ENCODE measurements at places on chromosomes 3 and 15. TPM values are rescaled to one million over a fixed set of nuclear protein-coding genes. Genes with fewer than 3 reads are reported as not detected.
A peak's percentile ranks its signal among the peaks of the same experiment; 100 is the strongest.

Gene LRCH3
- 83.4 TPM for total RNA-seq

Gene DISP2
- 1.5 TPM for total RNA-seq

Gene SQOR
- total RNA-seq = 66.8 TPM

Gene CCR3
- total RNA-seq = 1.3 TPM

Gene PLSCR2
- total RNA-seq = not detected

DNA sequence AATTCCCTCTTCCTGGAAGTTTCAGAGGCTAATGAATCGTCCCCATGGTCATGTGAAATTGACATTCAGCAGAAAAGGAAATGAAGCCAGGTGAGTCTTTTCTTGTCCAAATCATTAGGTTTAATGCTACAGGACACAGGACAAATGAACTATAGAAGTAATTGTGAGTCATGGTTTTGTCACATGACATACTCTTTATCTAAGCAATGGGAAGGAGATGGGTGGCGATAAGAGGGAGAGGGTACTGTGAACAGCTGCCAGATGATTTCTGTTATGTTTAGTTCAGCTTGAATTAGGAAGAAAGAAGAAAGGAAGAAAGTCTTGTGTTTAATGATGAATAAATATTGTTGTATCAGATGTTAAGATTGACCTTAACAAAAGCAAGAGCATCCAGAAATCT lies 515.4 kb upstream of the ZNF717 start:
- no peak overlapping the region for H3K4me3 ChIP-seq
- no peak overlapping the region for H3K27ac ChIP-seq
- DNase-seq = no peak
- H3K27me3 ChIP-seq = no peaks in the 10 kb centered on the region

DNA sequence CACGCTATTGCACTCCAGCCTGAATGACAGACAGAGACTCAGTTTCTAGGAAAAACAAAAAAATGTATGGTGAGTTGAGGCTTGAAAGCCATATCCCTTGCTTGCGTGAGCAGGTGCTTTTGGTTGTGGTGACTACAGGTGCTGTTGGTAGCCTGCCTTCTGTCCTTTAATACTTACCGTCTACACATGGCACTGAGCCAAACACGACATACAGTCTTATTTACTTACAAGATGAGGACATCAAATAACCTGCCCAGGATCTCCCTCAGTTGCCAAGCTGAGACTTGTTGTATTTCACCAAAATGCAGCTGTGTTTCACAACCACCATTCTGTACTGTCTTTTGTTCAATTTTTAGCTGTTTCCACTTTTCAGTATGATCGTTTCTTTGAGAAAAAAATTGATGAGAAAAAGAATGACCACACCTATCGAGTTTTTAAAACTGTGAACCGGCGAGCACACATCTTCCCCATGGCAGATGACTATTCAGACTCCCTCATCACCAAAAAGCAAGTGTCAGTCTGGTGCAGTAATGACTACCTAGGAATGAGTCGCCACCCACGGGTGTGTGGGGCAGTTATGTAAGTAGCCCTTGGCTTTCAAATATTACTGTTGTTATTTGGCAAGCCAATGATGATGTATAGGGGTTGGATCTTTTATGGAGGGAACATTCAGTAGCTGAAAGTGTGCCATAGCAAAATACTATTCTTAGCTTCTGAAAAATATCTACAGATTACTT lies 6.5 kb downstream of the ALAS1 start:
- peaks cover 72% of the 10 kb centered on the region for H3K36me3 ChIP-seq
- no peak for DNase-seq
- H3K4me3 ChIP-seq = no peak overlapping the region
- no peak overlapping the region for H3K27ac ChIP-seq
- no peaks in the 10 kb centered on the region for H3K27me3 ChIP-seq

DNA sequence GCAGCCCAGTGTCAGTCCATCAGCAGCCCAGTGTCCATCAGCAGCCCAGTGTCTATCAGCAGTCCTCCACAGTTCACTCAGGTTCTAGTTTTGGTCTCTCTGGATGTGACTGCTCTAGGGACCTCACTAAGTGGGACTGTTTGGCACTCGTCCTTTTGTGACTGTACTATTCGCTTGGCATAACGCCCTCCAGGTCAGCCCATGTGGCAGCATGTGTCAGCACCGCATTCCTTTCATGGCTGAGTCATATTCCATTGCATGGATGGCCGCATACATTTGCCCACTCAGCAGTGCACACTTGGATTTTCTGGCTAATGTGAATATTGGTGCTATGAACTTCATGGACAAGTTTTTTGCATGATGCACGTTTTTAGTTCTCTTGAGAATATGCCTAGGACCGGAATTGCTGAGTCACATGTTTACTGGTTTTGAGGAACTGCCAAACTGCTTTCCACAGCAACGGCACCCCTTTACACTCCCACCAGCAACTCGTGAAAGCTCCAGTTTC lies 16.4 kb downstream of the CHST13 start:
- peak; percentile 6 for DNase-seq
- no peak overlapping the region for H3K4me3 ChIP-seq
- H3K27me3 ChIP-seq = peaks cover 9% of the 10 kb centered on the region
- no peak overlapping the region for H3K27ac ChIP-seq

- peak; percentile 71 for DNase-seq
- peaks cover 36% of the 10 kb centered on the region for H3K4me1 ChIP-seq
- peak overlapping the region; percentile 88 for H3K27ac ChIP-seq
- peaks cover 12% of the 10 kb centered on the region for H3K27me3 ChIP-seq
These were observed 1.1 kb downstream of the TKT start for GRCh38 chr3:53254509-53255422.

- DNase-seq = no peak
- H3K4me3 ChIP-seq = no peak overlapping the region
- no peak overlapping the region for H3K27ac ChIP-seq
- no peaks in the 10 kb centered on the region for H3K27me3 ChIP-seq
- peaks cover under 1% of the 10 kb centered on the region for H3K4me1 ChIP-seq
These were observed 34.8 kb downstream of the SUMF1 start for GRCh38 chr3:4432259-4432658.

DNA sequence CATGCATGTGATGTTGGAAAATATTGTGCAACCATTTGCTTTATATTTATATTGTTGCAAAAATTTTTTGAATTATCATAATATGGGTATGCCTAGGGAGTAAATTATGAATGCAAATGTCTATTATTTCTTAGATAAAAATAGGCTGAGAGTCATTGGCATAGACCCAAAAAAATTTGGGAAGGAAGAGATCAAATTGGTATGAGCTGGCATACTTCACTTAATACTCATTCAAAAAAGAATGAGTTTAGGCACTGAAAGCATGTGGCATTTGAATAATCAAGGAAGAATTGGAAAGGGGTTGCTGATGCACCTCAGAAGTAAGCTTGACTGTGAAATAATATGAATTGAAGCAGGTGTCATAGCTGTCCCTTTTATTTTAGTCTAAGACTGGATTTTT lies 764.0 kb upstream of the DPPA4 start:
- H3K27me3 ChIP-seq = no peaks in the 10 kb centered on the region
- no peak overlapping the region for H3K27ac ChIP-seq
- H3K4me3 ChIP-seq = no peak overlapping the region
- no peak for DNase-seq

DNA sequence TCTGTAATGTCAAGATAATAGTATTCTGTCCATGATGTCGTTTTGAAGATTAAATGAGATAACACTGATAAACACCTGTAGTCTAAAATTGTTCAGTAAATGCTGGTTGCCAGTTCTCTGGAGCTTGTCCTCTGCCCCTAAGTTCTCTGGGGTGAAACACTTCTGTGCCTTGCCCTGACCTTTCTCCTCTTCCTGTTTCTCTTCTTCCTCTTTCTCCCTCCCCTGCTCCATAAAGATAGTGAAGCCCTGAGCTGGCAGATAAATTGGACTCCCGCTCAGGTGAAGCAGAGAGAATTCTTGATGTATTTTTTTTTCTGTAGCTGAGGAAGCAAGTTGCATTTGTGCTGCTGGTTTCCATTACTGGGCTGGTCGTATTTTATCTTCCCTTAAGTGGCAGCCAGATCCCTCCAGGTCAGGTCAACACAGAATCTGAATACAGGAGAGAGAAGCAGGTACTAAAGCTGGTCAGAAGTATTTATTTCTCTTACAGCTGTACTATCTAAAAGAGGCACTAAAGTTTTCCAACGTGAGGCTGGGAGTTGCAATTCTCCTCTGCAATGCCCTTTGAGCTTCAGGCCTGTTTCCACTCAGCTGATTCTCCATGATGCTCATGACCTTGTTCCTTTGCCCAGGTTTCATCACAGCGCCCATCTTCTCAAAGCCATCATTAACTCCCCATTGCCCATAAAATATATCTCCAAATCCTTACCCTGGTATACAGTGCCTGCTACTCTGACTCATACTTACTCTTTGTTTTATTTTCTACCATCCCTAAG lies 319.3 kb upstream of the CFAP20DC start:
- H3K27ac ChIP-seq = no peak overlapping the region
- no peak overlapping the region for H3K4me3 ChIP-seq
- H3K4me1 ChIP-seq = peaks cover 3% of the 10 kb centered on the region
- no peak for DNase-seq
- H3K36me3 ChIP-seq = no peaks in the 10 kb centered on the region

GRCh38 chr3:150682279-150682678 lies 21.4 kb downstream of the ERICH6 start:
- H3K36me3 ChIP-seq = peaks cover 9% of the 10 kb centered on the region
- peaks cover 8% of the 10 kb centered on the region for H3K27me3 ChIP-seq
- no peak overlapping the region for H3K4me3 ChIP-seq
- H3K4me1 ChIP-seq = peaks cover 23% of the 10 kb centered on the region
- peak overlapping the region; percentile 26 for H3K27ac ChIP-seq

- H3K27ac ChIP-seq = no peak overlapping the region
- H3K4me3 ChIP-seq = no peak overlapping the region
- no peaks in the 10 kb centered on the region for H3K27me3 ChIP-seq
- DNase-seq = no peak
- peaks cover 25% of the 10 kb centered on the region for H3K36me3 ChIP-seq
These were observed 119.7 kb upstream of the PHLDB2 start for GRCh38 chr3:111739311-111739911.

GRCh38 chr3:150145659-150146058 lies 175.0 kb upstream of the PFN2 start:
- H3K27me3 ChIP-seq = peaks cover 11% of the 10 kb centered on the region
- H3K27ac ChIP-seq = no peak overlapping the region
- no peak overlapping the region for H3K4me3 ChIP-seq
- H3K4me1 ChIP-seq = peaks cover 7% of the 10 kb centered on the region
- no peak for DNase-seq
- H3K36me3 ChIP-seq = no peaks in the 10 kb centered on the region

GRCh38 chr3:70053293-70053692 lies 53.8 kb downstream of the SAMMSON start:
- no peak overlapping the region for H3K4me3 ChIP-seq
- H3K27ac ChIP-seq = no peak overlapping the region
- no peaks in the 10 kb centered on the region for H3K4me1 ChIP-seq
- no peak for DNase-seq
- H3K36me3 ChIP-seq = no peaks in the 10 kb centered on the region

GRCh38 chr15:89024418-89024817 lies 63.8 kb upstream of the ABHD2 start:
- H3K4me3 ChIP-seq = no peak overlapping the region
- peaks cover 2% of the 10 kb centered on the region for H3K4me1 ChIP-seq
- no peaks in the 10 kb centered on the region for H3K36me3 ChIP-seq
- DNase-seq = no peak

- H3K4me1 ChIP-seq = peaks cover 21% of the 10 kb centered on the region
- no peak overlapping the region for H3K4me3 ChIP-seq
- no peak for DNase-seq
- H3K36me3 ChIP-seq = peaks cover 1% of the 10 kb centered on the region
- no peak overlapping the region for H3K27ac ChIP-seq
These were observed 20.0 kb upstream of the GRIP2 start for GRCh38 chr3:14560110-14560509.

GRCh38 chr3:131485119-131485518 lies 17.7 kb downstream of the MRPL3 start:
- no peak overlapping the region for H3K4me3 ChIP-seq
- H3K27ac ChIP-seq = no peak overlapping the region
- peaks cover 4% of the 10 kb centered on the region for H3K4me1 ChIP-seq

All from activated naive CD8-positive, alpha-beta T cell treated with anti-CD3 and anti-CD28 coated beads, Interleukin-2, amount 10 ng/mL, durations not matched to agents 7 days and 5 days (primary cell).